ENCODE measurements at places on chromosomes 5 and 9.

- H3K27ac ChIP-seq = no peak overlapping the region
- H3K4me3 ChIP-seq = no peak overlapping the region
- no peak for DNase-seq
- no peaks in the 10 kb centered on the region for H3K27me3 ChIP-seq
- H3K4me1 ChIP-seq = no peaks in the 10 kb centered on the region
- H3K36me3 ChIP-seq = no peaks in the 10 kb centered on the region
Observed at GRCh38 chr9:72581694-72582093, 60.3 kb downstream of the TMC1 start.

- H3K4me1 ChIP-seq = no peaks in the 10 kb centered on the region
- no peaks in the 10 kb centered on the region for H3K27me3 ChIP-seq
Observed at GRCh38 chr9:101468116-101468515, 32.5 kb upstream of the ALDOB start.

DNA sequence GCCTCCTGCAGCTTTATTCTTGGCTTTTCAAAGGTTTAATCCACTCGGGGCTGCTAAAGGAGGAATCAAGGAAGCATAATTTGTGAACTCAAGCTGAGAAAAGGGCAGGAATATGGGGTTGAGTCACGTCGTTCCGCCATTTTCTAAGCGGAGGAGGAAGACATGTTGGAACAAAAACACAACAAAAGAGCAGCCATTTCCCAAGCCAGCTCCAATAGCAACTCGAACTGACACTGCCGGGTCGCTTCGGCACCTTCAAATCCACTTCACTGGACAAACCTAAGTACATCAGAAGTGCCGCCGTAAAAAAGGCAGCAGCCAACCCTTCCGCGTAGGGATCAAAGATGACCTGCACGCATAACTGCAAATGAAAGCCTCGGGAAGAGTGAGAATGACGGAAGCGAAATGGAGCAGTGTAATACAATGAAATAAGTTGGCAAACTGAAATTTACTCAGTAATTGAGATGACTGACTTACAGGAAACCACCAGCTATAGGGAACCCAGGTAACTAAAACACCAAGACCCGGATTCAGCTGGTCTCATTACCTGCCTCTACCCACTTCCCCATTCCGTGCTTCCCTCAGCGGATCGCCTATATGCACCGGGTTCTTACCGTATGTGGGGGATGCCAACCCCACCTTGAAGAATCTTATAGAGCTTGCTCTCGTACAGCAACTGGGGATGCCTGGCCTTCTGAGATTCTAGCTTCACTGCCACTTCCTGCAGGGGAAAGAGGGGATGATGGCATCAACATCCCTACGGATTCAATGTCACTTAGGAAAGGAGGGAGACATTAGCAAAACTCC is 1.6 kb downstream of the CSNK1A1 start:
- H3K27me3 ChIP-seq = no peaks in the 10 kb centered on the region
- peak; percentile 59 for DNase-seq
- H3K4me3 ChIP-seq = peak overlapping the region; percentile 99
- H3K4me1 ChIP-seq = peaks cover 10% of the 10 kb centered on the region

GRCh38 chr9:129164246-129164930 is 13.7 kb downstream of the IER5L start:
- H3K4me1 ChIP-seq = peaks cover 17% of the 10 kb centered on the region
- H3K4me3 ChIP-seq = no peak overlapping the region
- H3K36me3 ChIP-seq = no peaks in the 10 kb centered on the region
- no peak for DNase-seq
- H3K27ac ChIP-seq = peak overlapping the region; percentile 26

- no peaks in the 10 kb centered on the region for H3K27me3 ChIP-seq
- no peaks in the 10 kb centered on the region for H3K4me1 ChIP-seq
- peaks cover 17% of the 10 kb centered on the region for H3K36me3 ChIP-seq
- peak overlapping the region; percentile 82 for H3K4me3 ChIP-seq
- H3K27ac ChIP-seq = peak overlapping the region; percentile 6
Observed at GRCh38 chr9:100099722-100100042, 639 bp downstream of the INVS start.

DNA sequence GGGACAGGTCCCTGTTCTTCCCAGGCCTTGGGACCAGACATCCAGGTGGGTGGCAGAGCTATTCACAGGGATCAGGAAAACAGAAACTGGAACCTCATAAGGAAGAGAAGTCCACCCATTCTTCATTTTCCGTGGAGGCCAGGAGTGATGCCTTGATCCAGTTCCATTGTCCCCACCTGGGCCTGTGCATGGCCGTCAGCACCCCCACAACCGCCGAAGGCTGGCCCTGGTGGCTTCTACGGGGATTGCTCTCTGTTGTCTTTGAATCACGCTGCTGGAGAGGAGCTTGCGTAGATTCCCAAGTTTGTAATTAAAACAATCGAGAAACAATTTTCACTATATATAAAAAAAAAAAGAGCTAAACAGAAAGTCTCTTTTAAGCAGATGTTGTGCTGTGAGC is 134.4 kb downstream of the MVB12B start:
- H3K4me1 ChIP-seq = no peaks in the 10 kb centered on the region
- no peak overlapping the region for H3K27ac ChIP-seq
- H3K27me3 ChIP-seq = no peaks in the 10 kb centered on the region
- H3K36me3 ChIP-seq = peaks cover 7% of the 10 kb centered on the region
- H3K4me3 ChIP-seq = no peak overlapping the region

Measured in thymus (tissue), 14 donors.